Fibroblast of skin of abdomen (primary cell): ENCODE measurements at places on chromosomes 6 and 20.

DNA sequence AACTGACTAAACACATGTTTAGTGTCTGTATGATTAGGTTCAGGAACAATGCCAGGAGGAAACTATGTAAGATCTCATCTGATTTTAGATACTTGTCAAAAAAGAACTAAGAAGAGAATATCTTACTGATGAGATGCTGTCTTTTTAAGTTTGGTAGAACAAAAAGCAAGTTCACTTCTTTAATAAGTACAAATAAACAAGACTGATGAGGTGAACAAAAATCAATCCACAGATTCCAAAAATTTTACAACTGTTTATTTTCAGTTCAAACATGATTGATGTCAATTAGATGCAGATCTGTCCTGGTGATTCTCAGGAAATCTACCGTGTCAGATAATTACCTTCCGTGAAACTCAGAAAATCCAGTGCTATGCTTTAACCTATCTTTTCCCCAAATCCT lies 24.9 kb downstream of the EPHA7 start:
- no peak for DNase-seq

DNA sequence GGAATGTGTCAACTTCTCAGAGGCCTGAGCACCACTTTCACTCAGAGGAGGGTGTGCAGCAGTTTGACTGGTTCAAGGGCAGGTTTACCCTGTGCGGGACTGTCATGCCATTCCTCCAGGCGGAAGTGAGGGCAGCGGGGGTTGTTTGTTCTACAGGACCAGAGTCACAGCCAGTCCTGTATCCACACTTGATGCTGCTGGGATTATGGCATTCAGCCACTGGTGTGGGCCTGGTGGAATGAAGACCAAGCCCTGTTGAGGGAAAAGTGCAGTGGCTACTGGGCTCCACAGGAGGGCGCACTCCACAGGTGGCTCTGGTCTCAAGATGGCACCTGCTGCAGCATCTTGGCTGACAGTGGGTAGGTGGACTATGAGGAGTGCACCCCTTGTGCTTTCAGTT lies 14.8 kb downstream of the SEMG2 start:
- no peak for DNase-seq

- DNase-seq = no peak
Observed at GRCh38 chr20:13059398-13060136, 50.8 kb downstream of the SPTLC3 start.

DNA sequence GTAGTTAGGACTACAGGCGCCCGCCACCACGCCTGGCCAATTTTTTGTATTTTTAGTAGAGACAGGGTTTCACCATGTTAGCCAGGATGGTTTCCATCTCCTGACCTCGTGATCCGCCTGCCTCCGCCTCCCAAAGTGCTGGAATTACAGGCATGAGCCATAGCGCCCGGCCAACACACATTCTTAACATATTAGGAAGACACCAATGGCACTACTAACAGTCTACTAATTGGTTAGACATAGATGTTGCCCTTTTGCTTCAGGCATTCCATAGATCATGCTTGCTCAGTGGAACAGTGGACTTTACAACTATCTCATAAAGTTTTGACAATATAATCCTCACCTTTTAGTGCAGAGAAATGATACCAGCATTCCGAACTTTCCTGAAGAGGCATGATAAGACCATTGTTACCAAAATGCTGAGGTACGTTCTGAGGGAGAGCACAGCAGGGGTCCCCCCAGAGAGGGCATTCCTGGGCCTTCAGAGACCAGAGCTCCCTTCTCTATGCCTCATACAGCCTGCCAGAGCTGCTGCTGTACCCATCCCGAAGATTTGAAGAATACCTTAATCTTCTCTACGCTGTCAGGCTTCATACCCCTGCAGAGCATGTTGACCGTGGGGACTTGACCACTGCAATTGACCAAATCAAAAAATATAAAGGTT lies 89.4 kb downstream of the ECT2L start:
- peak; percentile 4 for DNase-seq

- DNase-seq = no peak
Observed at GRCh38 chr6:75747152-75747992, 1.7 kb upstream of the MYO6 start.

GRCh38 chr6:44176762-44177509 lies 18.3 kb downstream of the CAPN11 start:
- no peak for DNase-seq

GRCh38 chr6:131199568-131200272 lies 64.5 kb downstream of the AKAP7 start:
- peak; percentile 69 for DNase-seq
